ENCODE measurements at places on chromosomes 5 and 9. TPM values are rescaled to one million over a fixed set of nuclear protein-coding genes. Genes with fewer than 3 reads are reported as not detected.
A peak's percentile ranks its signal among the peaks of the same experiment; 100 is the strongest.

GRCh38 chr5:19874811-19875210 is 113.2 kb downstream of the CDH18 start:
- DNase-seq, result no peak

GRCh38 chr9:71302776-71303175 is 181.4 kb upstream of the TRPM3 start:
- no peak for DNase-seq

GRCh38 chr5:143004361-143005145 is 234.4 kb downstream of the ARHGAP26 start:
- DNase-seq, result no peak

DNA sequence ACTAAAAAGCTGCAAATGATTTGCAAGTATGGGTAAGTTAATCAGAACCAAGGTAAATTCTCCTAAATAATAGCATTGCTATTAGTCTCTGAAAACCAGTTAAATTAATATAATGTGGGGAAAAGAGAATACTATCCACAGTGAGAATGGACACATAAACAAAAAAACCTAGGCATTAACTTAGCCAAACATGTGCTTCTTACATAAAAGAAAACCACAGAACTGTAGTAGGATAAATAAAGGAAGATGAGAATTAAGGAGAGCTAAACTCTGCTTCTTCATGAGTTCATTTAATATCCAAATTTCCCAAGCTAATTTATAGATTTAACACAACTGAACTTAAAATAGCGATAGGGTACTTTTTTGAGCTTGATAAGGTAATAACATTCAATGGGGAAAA is 31.8 kb downstream of the ABCA1 start:
- no peak for DNase-seq

GRCh38 chr9:115845648-115846312 is 307.8 kb upstream of the PAPPA start:
- DNase-seq, result peak; percentile 59

- DNase-seq, result no peak
These were observed 389.7 kb downstream of the ARHGEF28 start for GRCh38 chr5:74015716-74016115.

DNA sequence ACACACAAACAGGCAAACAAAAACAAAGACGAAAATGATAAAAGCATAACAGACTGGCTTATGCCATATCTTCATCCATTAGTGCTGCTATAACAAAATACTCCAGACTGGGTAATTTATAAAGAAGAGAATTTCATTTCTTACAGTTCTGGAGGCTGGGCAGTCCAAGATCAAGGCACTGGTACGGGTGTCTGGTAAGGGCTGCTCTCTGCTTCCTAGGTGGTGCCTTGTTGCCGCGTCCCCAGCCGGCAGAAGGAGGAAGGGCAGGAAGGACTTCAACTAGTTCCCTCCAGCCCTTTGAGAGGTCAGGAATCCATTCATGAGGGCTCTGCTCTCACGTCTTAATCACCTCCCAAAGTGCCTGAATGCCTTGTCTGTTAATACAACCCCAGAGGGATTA is 122.6 kb downstream of the BOD1 start:
- no peak for DNase-seq

GRCh38 chr9:128635266-128636023 is 21.2 kb downstream of the DYNC2I2 start:
- DNase-seq, result peak; percentile 93

- no peak for DNase-seq
These were observed 3.8 kb upstream of the ZDHHC12 start for GRCh38 chr9:128727640-128728248.

DNA sequence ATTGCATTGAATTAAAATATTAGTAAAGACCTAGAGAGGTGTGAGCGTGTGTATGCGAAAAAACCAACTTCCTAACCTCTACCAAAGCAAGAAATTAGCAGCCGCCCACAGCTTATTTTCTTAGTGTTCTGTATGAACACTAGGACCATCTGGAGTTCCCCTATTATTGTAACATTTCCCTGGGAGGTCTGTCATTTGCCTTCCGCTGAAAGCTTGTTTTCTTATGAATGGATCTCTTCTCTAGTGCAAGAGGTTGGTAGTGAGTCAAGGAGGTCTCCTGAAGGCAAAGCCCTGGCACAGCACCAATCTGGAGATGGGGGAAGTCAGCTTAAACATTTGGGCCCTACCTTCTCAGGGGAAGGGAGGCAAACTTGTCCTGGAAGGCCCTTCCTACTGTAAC is 10.8 kb downstream of the TNFSF8 start:
- DNase-seq, result no peak

GRCh38 chr5:73668017-73668416 is 42.0 kb downstream of the ARHGEF28 start:
- no peak for DNase-seq

- DNase-seq, result no peak
These were observed 20.4 kb downstream of the FBXO10 start for GRCh38 chr9:37555786-37556185.

DNA sequence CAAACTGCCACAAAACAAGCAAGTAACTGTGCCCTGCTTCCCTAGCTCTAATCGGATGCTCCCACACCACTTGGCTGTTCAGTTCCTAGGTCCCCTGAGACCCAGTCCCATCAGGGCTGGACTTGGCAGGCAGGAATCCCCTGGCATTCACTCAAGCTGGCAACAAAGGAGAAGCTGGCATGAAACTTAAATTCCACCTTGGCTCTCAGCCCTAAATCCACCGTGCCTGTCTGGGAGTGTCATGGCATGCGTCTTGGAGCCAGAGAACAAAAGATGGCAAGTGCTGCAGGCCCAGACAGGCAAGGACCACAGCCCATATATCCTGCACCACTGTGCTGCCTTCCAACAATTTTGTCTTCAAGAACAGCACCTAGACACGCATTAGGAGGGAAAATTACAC is 38.2 kb downstream of the ETF1 start:
- DNase-seq, result no peak

DNA sequence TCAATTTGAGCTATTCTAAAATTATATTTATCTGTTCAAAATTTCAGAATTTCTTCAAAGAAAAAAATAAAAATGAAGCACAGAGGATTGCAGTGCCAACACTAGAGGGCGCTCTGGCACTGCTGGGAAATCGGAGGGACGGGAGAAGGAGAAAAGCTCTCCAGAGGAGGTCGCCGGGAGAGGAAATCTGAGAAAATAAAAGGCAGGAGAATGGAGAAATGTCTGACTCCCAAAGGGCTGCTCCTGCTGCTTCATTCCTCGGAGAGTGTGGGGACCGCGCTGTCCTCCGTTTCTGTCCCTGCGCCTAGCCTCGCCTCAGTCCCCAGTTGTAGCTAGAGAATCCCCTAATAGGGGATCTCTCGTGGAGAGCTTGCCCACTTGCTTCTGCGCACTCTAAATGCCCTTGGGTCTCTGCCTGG is 40.0 kb upstream of the ARSB start:
- peak; percentile 61 for DNase-seq

GRCh38 chr9:127300886-127301447 is 36.4 kb downstream of the GARNL3 start:
- no peak for DNase-seq

DNA sequence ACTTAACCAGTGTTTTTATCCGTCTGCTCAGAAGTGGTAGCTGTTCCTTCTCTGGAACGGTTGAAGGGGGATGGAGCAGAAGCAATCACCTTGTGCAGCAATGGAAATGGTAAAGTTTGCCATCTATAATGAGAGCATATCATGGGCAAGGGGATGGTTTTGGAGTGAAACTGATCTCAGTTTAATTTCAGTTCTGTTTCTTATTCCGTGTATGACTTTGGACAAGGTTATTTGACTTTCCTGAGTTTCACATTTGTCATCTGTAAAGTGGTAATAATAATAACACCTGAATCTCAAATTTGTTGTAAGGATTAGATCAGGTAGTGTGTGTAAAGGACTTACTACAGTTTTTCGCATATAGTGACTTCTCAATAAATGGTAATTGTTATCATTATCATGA is 106.1 kb downstream of the PCSK1 start:
- DNase-seq, result no peak

- DNase-seq, result peak; percentile 1
These were observed 128.7 kb downstream of the ATG10 start for GRCh38 chr5:82100303-82101077.

GRCh38 chr9:107760469-107761242 is 271.1 kb upstream of the KLF4 start:
- no peak for DNase-seq

GRCh38 chr9:38441347-38442085 is 17.3 kb upstream of the IGFBPL1 start:
- no peak for DNase-seq

- DNase-seq, result no peak
These were observed 11.7 kb downstream of the DOCK2 start for GRCh38 chr5:169648725-169649310.

DNA sequence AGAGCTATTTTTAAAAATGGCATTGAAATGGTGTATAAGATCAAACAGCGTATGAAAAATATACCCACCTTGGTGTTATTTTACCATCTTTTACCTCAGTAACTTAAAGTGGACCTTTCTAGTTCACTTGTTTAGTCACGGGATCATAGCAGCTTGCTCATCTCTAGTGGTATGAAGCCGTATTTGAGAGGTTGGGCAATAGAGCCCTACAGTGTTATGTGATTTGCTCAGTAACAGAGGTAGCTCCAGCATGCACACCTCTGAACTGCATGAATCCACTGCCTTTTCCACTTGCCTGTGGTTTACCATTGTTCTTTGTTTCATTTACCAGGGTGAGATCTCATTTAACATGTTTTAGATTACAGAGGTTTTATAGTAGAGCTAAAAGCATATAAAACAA is 134.4 kb downstream of the ATG10 start:
- DNase-seq, result no peak

DNA sequence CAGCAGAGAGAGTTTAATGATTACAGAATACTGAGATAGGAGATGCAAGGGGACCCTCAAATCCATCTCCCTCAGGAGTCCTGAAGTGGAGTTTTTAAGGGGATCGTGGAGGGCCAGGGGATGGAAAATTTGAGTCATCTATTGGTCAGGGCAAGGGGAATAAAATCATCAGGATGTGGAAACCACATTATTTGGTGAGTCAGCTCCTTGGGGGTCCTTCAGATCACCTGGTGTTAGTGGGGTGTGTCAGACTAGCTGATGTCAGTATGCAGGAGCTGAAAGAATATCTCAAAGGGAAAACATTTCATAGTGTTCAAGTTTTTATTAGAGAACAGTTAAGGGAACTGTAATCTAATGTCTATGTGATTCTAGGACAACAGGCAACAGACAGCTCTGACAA is 183.0 kb upstream of the FTMT start:
- no peak for DNase-seq

DNA sequence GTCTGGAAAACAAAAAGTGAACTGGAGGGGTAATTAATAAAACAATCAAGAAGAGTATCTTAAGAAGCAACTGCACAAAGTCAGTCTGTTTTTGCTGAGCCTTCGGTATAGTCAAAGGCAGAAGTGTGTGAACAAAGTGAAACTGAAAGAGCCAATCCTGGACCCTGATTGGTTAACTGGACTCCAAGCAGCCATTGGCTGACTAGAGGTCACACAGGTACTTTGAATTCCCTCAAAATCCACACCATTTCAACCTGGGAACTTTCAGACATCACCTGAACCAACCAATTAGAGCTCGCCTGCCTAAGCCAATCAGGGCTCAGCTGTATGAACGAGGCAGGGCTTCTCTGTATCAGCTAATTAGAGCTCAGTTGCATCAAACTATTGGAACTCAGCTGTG is 286.7 kb downstream of the TLE4 start:
- DNase-seq, result peak; percentile 33

DNA sequence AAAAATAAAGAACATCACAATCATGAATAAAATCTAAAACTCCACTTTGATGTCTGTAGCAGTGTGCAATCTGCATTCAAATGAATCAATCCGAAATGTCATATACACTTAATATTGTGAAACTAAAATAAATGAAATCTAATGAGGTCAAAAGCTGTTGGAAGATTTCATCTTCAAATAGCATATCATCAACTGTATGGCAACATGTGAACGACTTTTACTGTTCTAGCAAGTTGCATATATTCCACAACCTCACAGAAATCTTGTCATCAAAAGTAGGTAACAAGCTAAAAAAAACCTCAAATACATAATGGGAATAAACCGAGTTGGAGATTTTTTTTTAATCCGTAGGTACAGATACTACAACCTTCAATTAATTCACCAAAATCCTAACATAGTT is 1.2 kb downstream of the PTBP3 start:
- DNase-seq, result no peak

GRCh38 chr5:88833371-88834130 is 49.4 kb downstream of the MEF2C start:
- no peak for DNase-seq

The ABITRAM gene
- 19.3 TPM for polyA plus RNA-seq

The QSOX2 gene
- 23.0 TPM for polyA plus RNA-seq

The PCDHGB3 gene
- polyA plus RNA-seq, result 0.16 TPM

The HRCT1 gene
- polyA plus RNA-seq, result 0.41 TPM

The ADGRV1 gene
- polyA plus RNA-seq, result 0.17 TPM

The TMEM215 gene
- 0.03 TPM for polyA plus RNA-seq

The IFNA13 gene
- not detected for polyA plus RNA-seq

The PDCD1LG2 gene
- polyA plus RNA-seq, result 0.79 TPM
